Caco-2 (cell line): ENCODE measurements at places on chromosomes 5 and 9. TPM values are rescaled to one million over a fixed set of nuclear protein-coding genes. Genes with fewer than 3 reads are reported as not detected.

DNA sequence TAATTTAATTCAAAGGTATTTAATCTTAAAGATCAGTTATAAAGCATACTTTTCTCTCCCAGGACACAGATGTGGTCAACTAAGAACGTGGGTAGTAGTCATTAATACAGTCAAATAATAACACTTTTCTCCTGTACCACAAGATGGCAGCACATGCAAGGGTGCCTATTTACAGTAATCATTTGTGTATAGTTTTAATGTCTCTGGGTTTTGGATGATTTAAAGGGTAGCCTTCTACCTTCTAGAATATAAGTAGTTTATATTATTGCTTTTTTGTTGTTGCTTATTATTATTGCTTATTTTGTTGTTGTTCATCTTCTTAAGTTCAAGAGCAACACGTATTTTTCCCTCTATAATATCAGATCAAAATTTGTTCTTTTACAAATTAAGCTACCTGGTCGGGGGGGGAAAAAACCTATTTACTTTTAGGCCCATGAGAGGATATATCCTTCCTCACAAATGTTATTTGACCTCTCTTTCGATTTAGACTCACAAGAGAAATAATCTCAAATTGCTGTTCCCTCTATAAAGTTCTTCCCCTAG is 59.6 kb upstream of the SLC27A6 start:
- no peak overlapping the region for H3K4me3 ChIP-seq
- H3K36me3 ChIP-seq, result no peaks in the 10 kb centered on the region
- no peaks in the 10 kb centered on the region for H3K4me1 ChIP-seq
- H3K27me3 ChIP-seq, result no peaks in the 10 kb centered on the region
- H3K27ac ChIP-seq, result no peak overlapping the region

DNA sequence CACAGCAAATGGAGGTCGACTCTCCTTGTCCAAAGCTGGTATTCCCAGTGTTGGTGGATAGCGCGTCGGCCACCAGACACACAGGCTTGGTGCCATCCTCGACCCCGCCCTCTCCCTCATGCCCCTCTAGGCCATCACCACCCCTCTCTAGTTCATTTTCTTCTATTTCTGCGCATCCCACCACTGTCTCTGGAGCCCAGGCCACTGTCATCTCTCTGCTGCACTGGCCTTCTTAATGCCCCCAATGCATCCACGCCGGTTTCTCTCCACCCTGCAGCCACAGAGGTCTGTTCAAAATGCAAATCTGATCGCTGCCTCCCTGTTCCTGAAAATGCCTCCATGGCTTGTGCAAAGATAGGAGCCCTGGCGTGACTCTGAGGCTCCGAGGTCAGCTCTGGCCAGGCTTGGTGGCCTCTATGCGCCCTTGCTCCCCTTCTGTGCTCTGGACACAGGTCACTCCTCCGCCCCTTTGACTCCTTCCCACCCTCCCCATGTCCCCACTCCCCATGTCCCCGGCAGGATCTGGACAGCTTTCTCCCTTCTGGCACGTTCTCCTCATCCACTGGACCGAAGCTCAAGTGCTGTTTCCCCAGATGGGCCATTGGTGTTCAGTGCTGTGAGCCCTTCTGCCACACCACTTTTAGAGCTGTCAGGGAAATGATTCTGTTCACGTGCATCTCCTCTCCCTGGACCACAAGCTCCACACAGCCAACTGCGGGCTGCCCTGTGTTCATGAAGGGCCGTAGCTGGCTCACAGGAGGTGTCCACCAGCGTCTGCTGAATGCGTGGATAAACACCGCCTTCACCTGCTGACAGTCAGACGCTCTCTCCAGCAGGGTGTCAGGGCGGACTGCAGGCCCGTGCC is 59.5 kb upstream of the RNF130 start:
- DNase-seq, result peak; percentile 29
- H3K27ac ChIP-seq, result no peak overlapping the region
- H3K4me1 ChIP-seq, result 0 out of 2 replicates have a peak, but pooled peaks cover 4% of the 10 kb centered on the region
- no peaks in the 10 kb centered on the region for H3K27me3 ChIP-seq
- no peaks in the 10 kb centered on the region for H3K36me3 ChIP-seq

GRCh38 chr5:34051374-34051980 is 8.5 kb upstream of the C1QTNF3 start:
- no peak overlapping the region for H3K27ac ChIP-seq
- no peak for DNase-seq
- H3K27me3 ChIP-seq, result no peaks in the 10 kb centered on the region
- H3K36me3 ChIP-seq, result no peaks in the 10 kb centered on the region; the same call in 1 of the 2 replicates
- no peak overlapping the region for H3K4me3 ChIP-seq

Gene IFNK
- total RNA-seq, result not detected in 2 replicates

Gene LRRTM2
- not detected in 2 replicates for total RNA-seq

DNA sequence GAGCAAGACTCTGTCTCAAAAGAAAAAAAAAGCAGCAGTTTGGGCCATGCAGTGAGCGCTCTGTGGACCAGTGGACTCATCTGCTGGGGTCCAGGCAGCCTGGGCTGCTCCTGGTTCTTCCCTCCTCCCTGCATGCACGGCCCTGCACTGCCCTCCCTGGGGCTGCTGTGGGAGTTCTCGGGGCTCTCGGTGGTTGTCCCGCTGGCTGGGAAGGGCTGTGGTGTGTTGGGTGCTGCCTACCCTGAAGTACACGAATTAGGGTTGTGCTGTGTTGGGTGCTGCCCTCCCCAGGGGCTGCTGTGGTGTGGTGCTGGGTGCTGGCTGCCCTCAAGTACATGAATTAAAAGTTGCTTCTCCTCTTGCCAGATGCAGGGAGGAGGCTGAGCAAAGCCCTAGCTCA is 18.3 kb upstream of the CLPTM1L start:
- no peaks in the 10 kb centered on the region; the same call in 1 of the 2 replicates for H3K27me3 ChIP-seq
- no peak overlapping the region for H3K27ac ChIP-seq
- no peaks in the 10 kb centered on the region for H3K36me3 ChIP-seq
- no peak for DNase-seq
- no peaks in the 10 kb centered on the region for H3K4me1 ChIP-seq

Gene CER1
- not detected in 2 replicates for total RNA-seq

DNA sequence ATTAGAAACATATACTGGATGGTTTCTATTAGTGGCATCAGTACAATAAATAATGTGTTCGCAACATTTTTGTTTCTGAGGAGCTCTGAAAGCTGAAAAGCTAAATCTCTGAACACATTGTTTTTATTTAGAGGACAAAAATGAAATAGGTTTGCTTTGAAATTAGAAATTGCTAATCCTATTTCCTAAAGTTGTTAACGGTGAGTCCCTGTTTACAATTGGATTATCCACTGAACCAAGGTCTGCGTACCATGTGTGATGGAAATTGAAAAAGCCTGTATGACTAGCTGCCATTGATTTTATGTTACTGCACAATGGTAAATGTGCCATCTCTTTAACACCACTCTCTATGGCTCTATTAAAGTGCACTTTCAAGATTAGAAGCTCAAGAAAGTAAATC is 297.7 kb upstream of the NUDT12 start:
- H3K36me3 ChIP-seq, result no peaks in the 10 kb centered on the region
- no peaks in the 10 kb centered on the region for H3K27me3 ChIP-seq
- no peak overlapping the region for H3K4me3 ChIP-seq
- DNase-seq, result no peak

Gene SMIM15
- 57.7 and 59.7 TPM in 2 replicates for total RNA-seq

Gene CCDC107
- total RNA-seq, result 11.8 and 12.1 TPM in 2 replicates

Gene PCDHA1
- 0.07 TPM in 1 of 2 replicates, not detected in the other for total RNA-seq

GRCh38 chr9:14989811-14990210 is 79.6 kb upstream of the FREM1 start:
- no peaks in the 10 kb centered on the region for H3K36me3 ChIP-seq
- H3K4me3 ChIP-seq, result no peak overlapping the region
- H3K4me1 ChIP-seq, result no peaks in the 10 kb centered on the region
- H3K27ac ChIP-seq, result no peak overlapping the region
- H3K27me3 ChIP-seq, result no peaks in the 10 kb centered on the region
- DNase-seq, result no peak

Gene SPAG8
- 0.19 and 0.29 TPM in 2 replicates for total RNA-seq

Gene MTAP
- 42.5 and 53.3 TPM in 2 replicates for total RNA-seq

Gene FBP2
- total RNA-seq, result not detected in 2 replicates

DNA sequence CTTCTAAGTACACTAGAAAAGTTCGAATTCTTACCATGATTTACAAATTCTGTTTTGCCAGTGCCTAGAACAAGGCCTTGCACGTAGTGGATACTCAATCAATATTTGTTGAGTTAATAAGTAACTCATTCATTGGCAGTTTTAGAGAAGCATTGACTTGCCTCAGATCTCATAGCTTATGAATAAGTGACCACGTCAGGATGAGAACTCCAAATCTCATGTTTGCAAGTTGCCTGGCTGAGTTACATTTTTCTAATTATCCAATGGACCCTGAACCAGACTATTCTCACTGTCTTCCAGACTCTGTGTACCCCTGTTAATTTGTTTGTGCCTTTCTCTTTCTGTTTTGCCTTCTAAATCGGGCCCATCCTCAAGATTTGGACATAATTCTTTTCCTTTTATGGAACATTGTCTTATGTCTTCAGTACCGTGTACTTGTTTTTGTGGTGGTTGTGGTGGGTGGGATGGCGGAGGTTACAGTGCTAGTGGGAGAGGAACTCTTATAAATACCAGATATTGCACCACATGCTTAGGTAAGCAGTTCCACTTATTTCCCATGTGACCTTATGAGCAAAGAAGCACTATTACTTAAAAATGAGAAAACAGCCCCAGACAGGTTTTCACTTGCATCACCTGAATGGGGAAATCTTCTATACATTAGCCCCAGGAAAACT is 96.3 kb downstream of the UNC13B start:
- no peak overlapping the region for H3K27ac ChIP-seq
- no peak overlapping the region for H3K4me3 ChIP-seq
- no peaks in the 10 kb centered on the region for H3K27me3 ChIP-seq
- peaks cover 5% of the 10 kb centered on the region for H3K4me1 ChIP-seq
- no peaks in the 10 kb centered on the region for H3K36me3 ChIP-seq

- H3K36me3 ChIP-seq, result no peaks in the 10 kb centered on the region
- H3K27me3 ChIP-seq, result no peaks in the 10 kb centered on the region
- no peak overlapping the region for H3K4me3 ChIP-seq
- DNase-seq, result no peak
- no peaks in the 10 kb centered on the region for H3K4me1 ChIP-seq
These were observed 22.5 kb downstream of the ZDHHC21 start for GRCh38 chr9:14670718-14671117.

Gene ST6GALNAC4
- 12.1 and 13.2 TPM in 2 replicates for total RNA-seq

Gene PCDHB3
- total RNA-seq, result not detected in 2 replicates

Gene MIER3
- total RNA-seq, result 52.7 and 54.0 TPM in 2 replicates

DNA sequence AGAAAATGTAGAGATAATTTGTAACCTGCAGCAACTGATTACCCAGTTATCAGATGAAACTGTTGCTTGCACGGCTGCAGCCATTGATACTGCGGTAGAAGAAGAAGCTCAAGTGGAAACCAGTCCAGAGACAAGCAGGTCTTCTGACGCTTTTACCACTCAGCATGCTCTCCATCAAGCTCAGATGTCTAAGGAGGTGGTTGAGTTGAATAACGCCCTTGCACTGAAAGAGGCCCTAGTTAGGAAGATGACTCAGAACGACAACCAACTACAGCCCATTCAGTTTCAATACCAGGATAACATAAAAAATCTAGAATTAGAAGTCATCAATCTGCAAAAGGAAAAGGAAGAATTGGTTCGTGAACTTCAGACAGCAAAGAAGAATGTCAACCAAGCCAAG is 1.7 kb downstream of the KIF4B start:
- peaks cover 1% of the 10 kb centered on the region for H3K27me3 ChIP-seq
- no peak for DNase-seq
- no peaks in the 10 kb centered on the region for H3K36me3 ChIP-seq
- no peaks in the 10 kb centered on the region for H3K4me1 ChIP-seq
- no peak overlapping the region for H3K27ac ChIP-seq

Gene GABRP
- total RNA-seq, result 4.8 and 8.8 TPM in 2 replicates

DNA sequence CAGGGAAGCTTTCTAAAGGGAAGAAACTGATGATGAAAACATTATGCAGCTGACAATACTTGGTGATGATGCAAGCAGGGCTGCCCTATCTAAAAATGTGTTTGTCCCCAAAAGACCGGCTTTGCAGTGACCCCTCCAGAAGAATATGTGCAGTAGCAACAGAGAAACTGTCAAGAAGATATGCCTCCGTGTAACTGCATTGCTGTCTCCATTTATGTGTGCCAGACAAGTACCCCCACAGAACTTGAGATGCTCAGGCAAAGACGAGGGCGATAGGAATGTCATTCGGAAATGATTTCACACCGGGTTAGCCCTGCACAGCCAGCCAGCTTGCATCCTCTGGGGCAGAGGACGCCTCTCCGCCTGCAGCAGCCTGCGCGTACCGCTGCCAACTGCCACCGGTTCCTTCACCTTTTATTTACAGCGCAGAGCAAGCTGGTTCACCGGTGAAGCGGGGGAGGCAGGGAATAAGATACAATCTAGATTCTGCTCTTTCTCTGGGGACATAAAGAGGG is 2.0 kb downstream of the GABBR2 start:
- H3K4me1 ChIP-seq, result no peaks in the 10 kb centered on the region
- no peak overlapping the region for H3K4me3 ChIP-seq
- no peak for DNase-seq
- H3K27ac ChIP-seq, result no peak overlapping the region
- no peaks in the 10 kb centered on the region for H3K27me3 ChIP-seq

GRCh38 chr9:18437315-18438201 is 36.4 kb upstream of the ADAMTSL1 start:
- H3K27ac ChIP-seq, result no peak overlapping the region
- no peaks in the 10 kb centered on the region for H3K27me3 ChIP-seq
- no peak overlapping the region for H3K4me3 ChIP-seq
- no peak for DNase-seq
- no peaks in the 10 kb centered on the region for H3K4me1 ChIP-seq
- no peaks in the 10 kb centered on the region for H3K36me3 ChIP-seq

- H3K27ac ChIP-seq, result no peak overlapping the region
- peaks cover 12% of the 10 kb centered on the region for H3K4me1 ChIP-seq
- H3K4me3 ChIP-seq, result no peak overlapping the region
These were observed 19.8 kb downstream of the NIPAL4 start for GRCh38 chr5:157479612-157480510.

Gene CEL
- total RNA-seq, result 1.9 and 2.0 TPM in 2 replicates

- DNase-seq, result no peak
- H3K36me3 ChIP-seq, result no peaks in the 10 kb centered on the region
- no peak overlapping the region for H3K4me3 ChIP-seq
- no peak overlapping the region for H3K27ac ChIP-seq
These were observed 617.5 kb upstream of the TLE4 start for GRCh38 chr9:78954286-78954685.

GRCh38 chr9:75935591-75935990 is 45.1 kb downstream of the PCSK5 start:
- no peaks in the 10 kb centered on the region for H3K4me1 ChIP-seq
- H3K36me3 ChIP-seq, result no peaks in the 10 kb centered on the region
- no peak for DNase-seq
- no peaks in the 10 kb centered on the region for H3K27me3 ChIP-seq

GRCh38 chr5:67166460-67167285 is 29.9 kb downstream of the CD180 start:
- H3K4me1 ChIP-seq, result no peaks in the 10 kb centered on the region
- no peak for DNase-seq
- H3K27me3 ChIP-seq, result no peaks in the 10 kb centered on the region
- no peak overlapping the region for H3K27ac ChIP-seq
- no peak overlapping the region for H3K4me3 ChIP-seq
- H3K36me3 ChIP-seq, result no peaks in the 10 kb centered on the region; the same call in 1 of the 2 replicates

GRCh38 chr5:178668579-178668978 is 41.7 kb upstream of the CLK4 start:
- no peak overlapping the region for H3K4me3 ChIP-seq
- H3K27me3 ChIP-seq, result no peaks in the 10 kb centered on the region
- no peak for DNase-seq
- H3K36me3 ChIP-seq, result no peaks in the 10 kb centered on the region
